ENCODE measurements at places on chromosomes 2 and 18.
A peak's percentile ranks its signal among the peaks of the same experiment; 100 is the strongest.

GRCh38 chr2:20177556-20178248, 47.2 kb downstream of the SDC1 start:
- peak; percentile 42 for DNase-seq

DNA sequence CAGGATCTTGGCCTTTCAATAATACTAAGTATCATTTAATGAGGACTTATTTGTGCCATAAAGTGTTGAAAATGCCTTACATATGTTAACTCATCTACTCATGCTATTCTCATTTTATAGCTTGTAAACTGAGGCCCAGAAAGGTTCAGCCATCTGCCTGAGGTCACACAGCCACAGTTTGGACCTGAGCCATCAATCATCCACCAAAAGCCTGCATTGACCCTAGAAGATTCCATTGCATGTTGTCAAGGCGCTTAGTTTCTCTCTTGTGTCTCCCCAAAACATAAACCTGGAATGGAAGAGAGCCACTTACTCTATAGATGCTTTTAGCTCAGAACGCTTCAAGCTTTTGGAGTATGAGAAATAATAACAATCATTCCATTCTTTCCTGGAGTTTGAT, 26.8 kb downstream of the NPAS2 start:
- no peak for DNase-seq

DNA sequence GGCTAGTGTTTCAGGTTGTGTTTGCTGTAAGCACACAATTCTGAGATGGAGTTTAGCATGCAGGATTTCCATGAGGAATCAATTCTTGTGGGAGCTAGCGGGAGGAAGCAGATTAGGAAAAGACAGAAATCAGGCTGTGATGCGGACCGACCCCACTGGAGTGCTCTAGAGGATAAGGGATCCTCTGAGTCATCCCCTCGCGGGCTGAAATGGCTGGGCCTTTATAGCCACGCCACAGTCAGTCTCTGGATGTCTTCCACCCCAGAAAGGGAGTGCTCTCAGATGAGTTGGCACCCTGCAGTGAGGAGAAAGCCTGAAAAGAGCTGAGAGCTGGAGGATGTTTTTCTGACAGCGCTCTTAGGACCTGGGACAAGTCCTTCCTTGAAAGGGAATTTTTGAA, 102.4 kb downstream of the GALNT3 start:
- no peak for DNase-seq

- DNase-seq = no peak
Observed at GRCh38 chr2:229050133-229050532, 221.0 kb downstream of the PID1 start.

DNA sequence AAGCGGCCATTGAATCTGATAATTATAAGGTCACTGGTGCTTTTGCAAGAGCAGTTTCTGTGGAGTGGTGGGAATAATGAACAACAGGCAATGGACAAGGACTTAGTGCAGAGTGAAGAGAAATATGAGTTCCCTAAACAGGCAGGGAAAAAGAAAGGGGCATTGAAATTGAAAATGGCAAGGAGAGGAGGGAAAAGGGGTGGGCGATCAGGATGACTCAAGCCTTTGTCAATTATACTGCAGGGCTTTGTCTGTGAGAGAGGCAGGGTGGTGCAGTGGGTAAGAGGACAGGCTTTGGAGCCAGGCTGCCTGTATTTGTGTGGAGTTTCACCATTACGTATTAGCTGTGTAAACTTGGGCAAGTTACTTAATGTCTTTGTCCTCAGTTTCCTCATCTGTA, 29.5 kb upstream of the PAIP2B start:
- DNase-seq = no peak

DNA sequence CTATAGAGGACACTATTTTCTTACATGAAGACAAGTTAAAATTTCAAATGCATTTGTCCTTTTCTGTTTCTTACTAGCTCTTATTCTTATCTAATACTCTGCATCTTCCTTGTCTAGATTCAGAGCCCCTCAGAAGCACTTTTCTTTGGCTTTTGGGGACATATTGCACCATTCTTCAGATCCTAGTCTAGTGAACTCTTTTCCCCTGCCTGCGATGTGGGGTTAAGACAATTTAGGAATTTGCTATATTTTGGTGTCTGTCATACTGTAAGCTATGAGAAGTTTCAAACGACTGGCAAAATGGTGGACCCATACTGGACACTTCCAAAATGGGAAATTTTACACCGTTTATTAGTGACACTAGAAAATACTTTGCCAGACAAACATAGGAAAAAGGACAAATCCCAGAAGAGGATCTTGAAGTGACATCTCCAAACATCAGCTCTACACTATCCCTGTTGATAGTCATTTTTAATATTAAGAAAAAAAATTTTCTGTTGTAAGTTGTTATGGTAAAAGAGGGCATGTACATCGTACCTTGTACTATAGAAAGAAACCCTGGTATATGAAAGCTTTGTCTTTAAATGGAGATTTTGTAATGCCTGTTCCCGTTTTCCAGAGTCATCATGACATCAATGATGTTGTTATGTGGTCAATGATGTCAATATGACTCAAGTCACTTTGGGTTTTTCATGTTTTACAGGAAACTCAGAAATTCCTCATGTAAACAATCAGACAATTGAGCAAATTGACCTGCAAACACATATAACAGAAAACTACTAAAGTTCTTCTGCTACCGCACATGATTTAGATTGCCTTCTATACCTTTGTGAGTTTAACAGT, 4.4 kb upstream of the KYNU start:
- DNase-seq = peak; percentile 92

DNA sequence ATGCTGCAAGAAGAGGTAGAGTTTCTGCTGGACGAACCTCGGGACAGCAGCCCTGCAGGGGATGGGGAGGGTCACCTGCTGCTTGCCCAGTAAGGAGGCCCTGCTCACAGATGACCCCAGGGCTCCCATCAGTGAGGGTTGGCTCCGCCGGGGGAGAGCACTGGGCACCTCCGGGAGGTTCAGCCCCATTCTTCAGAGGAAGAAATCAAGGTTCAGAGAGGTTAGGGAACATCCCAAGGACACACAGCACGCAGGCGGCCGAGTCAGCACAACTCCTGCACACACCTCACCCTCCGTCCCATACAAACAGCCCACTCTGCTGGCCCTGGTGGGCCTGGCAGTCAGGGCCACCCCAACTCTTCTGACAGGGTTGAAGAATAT, 11.7 kb upstream of the CCDC74B start:
- no peak for DNase-seq

DNA sequence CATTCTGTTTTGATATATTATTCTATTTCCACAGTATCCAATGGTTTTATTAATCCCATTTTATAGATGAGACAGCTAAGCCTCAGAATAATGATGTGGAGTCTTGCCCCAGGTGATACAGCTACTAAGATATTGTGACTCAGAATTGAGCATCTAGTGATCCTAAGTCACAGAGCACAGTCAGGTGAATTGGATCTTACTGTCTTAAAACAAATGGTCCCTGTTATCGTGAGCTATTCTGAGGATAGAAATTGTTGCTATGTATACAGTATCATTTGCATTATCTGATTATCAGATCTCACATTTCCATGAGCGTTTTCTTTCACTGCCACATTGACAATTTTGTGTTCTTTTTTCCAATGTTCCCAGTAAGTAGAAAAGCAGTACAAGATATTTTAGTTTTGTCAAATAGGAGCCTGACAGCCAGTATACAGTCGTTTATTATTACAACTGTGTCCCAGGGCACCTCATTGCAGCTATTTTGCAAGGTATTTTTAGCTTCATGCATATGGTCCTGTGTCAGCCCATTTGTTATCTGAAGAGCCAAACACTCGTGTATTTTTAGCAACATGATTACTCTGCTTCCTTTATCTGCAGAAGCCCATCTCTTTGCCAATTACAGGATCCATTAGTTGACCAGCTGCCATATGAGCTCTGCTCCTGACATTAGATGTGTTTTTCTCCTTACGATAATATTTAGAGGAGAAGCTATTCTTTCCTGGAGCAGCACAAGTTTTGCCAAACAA, 25.1 kb upstream of the SGPP2 start:
- no peak for DNase-seq

DNA sequence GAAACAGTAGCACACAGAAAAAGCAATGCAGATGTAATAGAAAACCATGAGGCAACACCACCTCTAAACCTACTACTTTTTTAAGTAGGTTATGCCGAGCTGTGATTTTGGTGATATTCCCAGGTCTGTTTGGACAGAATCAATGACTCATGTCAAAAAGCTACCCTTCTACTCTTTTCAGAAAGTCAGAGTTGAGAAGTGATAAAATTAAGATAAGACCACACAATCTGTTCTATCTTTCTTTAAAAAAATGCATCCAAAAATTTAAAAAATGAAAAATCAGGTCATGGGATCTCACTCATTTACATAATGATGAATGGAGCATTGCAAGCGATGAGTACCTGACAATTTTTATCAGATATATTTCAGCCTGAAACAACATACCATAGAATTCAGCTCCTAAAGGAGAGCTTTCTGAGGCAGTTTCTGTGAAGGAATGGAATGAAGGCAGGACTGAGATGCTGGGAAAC, 826.3 kb downstream of the BCL11A start:
- DNase-seq = no peak

DNA sequence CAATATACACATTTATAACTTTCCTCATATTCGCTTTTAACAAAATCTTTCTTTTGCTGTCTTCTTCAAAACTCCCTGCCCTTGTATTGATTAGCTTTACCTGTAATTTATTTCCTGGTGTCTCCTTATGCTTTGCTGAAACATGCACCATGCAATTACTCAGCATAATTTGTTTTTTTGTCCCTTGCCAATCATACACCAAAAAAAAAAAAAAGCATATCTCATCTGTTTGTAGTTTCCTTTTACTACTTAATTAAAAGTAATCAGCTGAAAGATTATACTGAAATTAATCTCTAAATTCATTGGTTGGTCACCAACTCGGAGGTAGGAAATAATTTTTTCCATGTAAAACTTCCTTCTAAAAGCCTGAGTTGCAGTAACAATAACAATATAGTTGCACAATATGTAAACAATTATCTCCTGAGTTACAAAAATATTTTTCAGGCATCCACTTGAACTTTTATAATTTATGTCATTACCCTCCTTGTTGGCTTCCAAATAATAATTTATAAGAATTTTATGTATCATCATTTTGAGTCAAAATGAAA, 53.0 kb upstream of the ROCK1 start:
- DNase-seq = no peak

- no peak for DNase-seq
Observed at GRCh38 chr18:39389800-39390379, 1824.3 kb upstream of the CELF4 start.

GRCh38 chr2:47083005-47083404, 72.1 kb downstream of the STPG4 start:
- DNase-seq = no peak

- no peak for DNase-seq
Observed at GRCh38 chr18:49059028-49059834, 108.5 kb upstream of the SMAD7 start.

GRCh38 chr2:105274046-105274445, 32.5 kb downstream of the GPR45 start:
- DNase-seq = no peak

GRCh38 chr2:233025706-233026105, 6.8 kb upstream of the NEU2 start:
- no peak for DNase-seq

DNA sequence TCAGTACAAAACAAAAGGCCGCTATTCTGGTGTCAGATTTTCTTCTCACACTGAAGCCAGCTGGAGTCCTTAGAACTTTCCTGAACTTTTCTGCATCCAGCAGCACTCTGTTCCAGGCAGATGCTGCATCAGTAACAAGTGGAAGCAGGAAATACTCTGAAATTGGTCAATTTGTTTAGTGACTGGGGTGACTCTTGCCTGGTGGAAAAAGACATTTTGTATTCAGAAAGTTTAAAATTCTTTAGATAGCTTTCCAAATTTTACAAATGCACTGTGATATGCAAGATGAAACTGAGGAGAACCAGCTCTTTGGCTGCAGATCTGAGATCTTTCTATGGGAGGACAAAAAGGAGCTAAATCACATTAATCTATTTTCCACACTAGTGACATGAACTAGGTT, 385.7 kb downstream of the NRXN1 start:
- no peak for DNase-seq

DNA sequence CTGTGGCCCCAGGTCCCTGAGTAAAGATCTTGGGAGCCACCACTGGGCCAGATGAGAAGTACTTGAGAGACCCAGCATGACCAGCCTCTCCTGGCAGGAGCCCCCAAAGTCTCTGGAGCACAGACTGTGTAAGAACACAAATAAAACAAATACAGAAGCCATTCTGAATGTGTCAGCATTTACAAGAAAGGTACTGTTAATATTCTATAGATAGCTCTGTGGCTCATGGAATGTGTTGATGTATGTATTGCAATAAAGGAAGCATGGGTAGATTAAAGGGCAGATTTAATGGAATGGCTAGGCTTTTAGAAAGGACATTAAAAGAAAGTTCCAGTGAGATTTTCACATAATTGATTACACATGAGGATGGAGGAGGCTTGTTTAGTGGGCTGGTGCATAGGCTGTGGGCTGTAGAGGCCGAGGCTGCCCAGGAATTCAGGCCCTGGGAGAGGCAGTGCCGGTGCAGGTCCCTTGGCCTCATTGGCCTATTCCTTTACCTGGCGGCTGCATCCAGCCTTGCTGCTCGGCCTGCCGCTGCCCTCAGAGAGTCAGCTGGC, 127.7 kb upstream of the DLX2 start:
- no peak for DNase-seq

GRCh38 chr2:108404784-108405397, 27.1 kb downstream of the SULT1C4 start:
- peak; percentile 67 for DNase-seq

DNA sequence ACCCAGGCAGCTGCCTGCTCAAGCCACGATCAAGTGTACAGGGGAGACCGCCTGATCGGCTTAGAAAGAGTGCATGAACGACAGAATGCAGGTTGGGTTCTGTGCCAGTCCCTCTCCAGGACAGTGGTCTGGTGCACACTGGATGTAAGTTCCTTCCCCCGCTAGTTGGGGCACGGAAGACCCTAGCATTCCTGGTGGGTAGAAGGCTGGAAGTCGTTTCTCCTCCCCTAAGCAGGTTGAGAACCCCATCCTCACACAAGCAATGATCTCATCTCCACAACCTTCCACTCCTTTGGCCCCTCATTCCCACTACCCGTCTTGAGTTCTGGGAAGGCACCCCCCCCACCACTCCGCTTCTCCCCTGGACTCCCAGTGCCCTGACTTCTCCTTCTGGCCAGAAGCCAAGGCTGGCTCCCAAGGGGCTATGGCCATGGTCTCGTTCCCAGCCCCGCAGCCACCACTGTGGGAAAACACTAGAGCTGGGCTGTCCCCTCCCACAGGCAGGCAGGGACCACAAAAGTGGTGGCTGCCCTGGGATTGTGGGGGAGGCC, 1.4 kb upstream of the ANKRD39 start:
- DNase-seq = no peak

All from epithelial cell of esophagus (primary cell).